ENCODE measurements at places on chromosomes 5 and 9.

GRCh38 chr9:110027671-110028081, 180.3 kb downstream of the C9orf152 start:
- no peak for DNase-seq

DNA sequence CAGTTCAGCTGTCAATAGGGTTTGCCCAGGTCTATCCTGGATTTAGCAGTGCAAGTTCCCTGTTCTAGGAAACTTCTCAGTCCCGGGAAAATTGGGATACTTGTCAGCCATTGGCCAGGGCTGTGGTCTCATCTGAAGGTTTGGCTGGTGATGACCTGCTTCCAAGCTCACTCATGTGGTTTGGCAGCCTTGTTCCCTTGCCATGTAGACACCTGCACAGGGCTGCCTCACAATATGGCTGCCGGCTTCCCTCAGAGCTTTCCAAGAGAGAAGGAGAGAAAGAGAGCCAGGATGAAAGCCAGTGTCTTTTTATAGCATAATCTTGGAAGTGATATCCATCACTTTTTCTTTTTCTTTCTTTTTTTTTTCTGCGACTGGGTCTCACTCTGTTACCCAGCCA, 37.7 kb upstream of the HMCN2 start:
- no peak for DNase-seq

GRCh38 chr5:32504989-32505596, 60.6 kb upstream of the ZFR start:
- DNase-seq, result no peak

DNA sequence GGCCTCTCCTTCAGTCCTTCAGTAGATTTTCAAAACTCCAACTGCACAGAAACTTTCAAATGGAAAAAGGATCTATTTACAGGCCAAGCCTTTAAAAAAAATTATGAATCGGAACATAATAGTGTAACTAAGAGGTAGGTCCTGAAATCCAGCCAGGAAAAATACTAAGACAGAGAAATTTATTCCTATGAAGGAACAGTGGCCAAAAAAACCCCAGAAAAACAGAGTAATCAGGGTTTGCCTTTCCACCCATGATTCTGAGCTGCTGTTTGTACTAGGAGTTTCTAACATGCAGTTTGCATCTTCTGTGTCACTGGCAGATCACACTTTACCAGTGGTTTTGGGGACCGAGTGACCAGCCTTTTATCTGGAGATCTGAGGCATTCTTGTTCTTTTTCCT, 93.1 kb upstream of the TMED7 start:
- DNase-seq, result no peak

DNA sequence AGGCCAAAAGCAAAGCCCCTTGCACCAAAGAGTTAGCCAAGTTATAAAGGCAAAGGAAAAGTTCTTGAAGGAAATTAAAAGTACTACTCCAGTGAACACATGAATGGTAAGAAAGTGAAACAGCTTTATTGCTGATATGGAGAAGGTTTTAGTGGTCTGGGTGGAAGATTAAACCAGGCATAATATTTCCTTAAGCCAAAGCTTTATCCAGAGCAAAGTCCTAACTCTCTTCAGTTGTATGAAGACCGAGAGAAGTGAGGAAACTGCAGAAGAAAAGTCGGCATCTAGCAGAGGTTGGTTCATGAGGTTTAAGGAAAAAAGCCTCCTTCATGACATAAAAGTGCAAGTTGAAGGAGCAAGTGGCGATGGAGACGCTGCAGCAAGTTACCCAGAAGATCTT, 3.1 kb upstream of the NUDT12 start:
- no peak for DNase-seq

Data from stimulated activated CD4-positive, alpha-beta T cell treated with anti-CD3 and anti-CD28 coated beads, Interleukin-1b, Interleukin-23, amount 100 ng/mL, for 24 hours (primary cell).